ENCODE measurements at places on chromosomes 3 and 15.

- no peak for DNase-seq
These were observed 27.4 kb upstream of the FAM174B start for GRCh38 chr15:92682741-92683510.

DNA sequence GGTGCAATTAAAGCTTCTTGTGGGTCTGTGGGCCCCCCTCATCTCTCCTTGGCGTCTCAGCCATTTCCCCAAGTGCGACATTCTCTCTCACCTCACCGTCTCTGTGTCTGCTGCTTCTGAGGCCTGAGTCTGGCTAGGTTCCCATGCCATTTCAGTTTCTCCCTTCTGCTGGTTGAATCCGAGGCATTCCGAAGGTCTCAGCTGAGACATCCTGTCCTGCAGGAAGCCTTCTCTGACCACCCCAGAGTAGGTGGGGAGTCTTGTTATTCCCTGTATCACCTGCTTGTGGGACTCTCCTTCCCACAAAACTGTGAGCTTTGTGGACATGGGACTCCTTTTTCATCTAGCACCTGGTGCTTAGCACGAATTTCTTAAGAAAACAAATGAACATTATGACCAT is 78.3 kb downstream of the ASB7 start:
- no peak for DNase-seq

DNA sequence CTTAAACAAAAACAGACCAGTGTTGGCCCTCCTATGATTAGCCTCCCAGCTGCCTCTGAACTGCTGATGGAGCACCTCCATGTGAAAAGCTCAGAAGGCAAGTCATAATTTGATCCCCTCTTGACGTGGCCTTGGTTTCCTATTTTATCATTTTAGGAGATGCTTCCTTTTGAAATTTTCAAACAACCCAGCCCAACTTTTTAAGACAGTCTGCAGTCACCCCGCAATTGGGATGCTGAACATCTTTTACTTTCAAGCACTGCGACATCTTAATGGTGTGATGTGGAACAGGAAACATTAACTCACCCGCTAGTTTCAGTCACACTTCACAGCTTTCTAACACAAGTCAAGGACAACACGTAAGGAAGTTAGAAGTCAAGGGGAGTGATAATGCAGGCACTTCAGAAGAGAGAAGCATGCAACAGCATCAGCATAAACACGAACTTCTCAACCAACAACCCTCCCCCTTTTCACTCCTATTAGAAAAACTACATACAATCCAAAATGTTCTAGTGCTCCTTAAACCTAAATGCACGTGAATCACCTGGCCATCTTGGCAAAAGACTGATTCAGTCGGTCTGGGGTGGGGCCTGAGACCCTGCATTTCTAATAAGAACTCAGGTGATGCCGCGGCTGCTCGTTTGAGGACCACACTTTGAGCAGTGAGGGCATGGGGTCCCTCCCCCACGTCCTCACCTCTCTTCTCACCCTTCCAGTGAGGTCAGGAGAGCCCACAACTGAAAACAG is 161.5 kb downstream of the FOXP1 start:
- no peak for DNase-seq

GRCh38 chr3:137343283-137343682 is 385.5 kb downstream of the IL20RB start:
- no peak for DNase-seq

DNA sequence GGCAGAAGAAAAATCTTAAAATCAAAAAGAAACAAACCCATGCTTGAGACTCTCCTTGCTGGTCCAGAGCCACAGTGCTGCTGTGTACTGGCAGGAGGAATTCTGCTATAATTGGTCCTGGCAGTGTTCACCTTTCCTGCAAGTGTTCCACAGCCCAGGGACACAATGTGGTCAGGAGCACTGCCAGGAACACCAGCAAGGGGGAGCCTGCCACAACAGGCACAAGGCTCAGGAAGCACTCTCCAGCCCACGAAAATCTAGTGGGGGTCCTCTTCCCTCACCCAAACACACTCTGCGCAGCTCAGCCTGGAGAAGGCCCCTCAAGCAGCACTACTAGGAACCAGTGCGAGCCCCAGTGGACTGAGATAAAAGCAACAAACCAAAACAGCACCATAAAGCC is 92.9 kb downstream of the UBE3A start:
- no peak for DNase-seq

Measured in esophagus squamous epithelium (tissue), 5 donors.